NCI-H526 treated with DMSO at 0.1 percent for 48 hours (cell line): ENCODE measurements at places on chromosomes 7 and 10.
A peak's percentile ranks its signal among the peaks of the same experiment; 100 is the strongest.

- no peak for DNase-seq
Observed at GRCh38 chr10:127195041-127195506, 1.3 kb downstream of the INSYN2A start.

- no peak for DNase-seq
Observed at GRCh38 chr7:356691-357462, 66.9 kb downstream of the FOXL3 start.

DNA sequence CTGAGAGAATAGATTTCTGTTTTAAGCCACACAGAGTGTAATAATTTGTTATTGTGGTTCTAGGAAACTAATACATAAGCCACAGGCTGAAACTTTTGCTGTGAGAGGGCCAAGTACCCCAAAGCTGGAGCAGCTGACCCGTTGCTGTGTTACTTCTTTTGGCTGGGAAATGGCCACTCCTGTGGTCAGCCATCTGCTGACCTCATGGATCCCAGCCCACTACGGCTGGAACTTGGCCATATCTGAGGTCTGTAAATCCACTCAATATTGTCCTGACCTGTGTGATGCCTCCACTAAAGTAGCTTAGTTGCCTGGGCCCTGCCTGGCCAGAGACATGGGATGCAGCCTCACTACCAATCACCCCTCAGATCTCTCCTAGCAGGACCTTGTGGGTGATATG lies 17.4 kb upstream of the LOXL4 start:
- DNase-seq: no peak

DNA sequence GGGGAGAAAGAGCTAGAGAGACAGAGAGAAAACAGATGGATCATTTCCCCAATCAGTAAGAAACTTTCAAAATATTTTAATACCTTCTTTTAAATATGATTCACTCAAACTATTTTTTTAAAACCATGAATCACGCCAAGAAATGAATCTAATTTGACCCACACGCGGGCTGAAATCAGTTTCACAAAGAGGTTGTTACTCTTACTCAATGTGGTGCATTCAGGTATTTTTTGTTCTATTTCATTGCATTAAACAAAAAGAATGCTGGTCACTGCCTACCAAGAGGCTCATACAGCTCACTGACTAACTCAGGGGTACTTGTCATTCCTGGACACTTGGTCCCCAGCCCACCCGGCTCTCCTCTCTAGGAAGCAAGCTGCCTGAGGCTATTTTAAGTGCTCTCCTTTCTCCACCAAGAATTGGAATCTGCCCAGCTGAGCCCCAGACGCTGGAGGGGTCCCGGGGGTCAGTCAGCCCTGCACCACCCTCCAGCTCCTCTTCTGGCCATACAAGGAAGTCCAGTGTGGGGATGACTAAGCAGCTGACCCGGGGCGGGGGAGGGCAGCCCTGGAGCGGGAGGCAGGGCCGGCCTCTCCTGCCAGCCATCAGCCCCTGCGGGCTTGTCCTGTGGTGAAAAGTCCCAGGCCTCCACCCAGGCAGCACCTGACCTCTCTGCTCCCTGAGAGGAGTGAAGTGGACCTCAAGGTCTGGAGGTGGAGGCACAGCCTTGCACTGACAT lies 21.7 kb upstream of the PFKP start:
- DNase-seq: no peak

DNA sequence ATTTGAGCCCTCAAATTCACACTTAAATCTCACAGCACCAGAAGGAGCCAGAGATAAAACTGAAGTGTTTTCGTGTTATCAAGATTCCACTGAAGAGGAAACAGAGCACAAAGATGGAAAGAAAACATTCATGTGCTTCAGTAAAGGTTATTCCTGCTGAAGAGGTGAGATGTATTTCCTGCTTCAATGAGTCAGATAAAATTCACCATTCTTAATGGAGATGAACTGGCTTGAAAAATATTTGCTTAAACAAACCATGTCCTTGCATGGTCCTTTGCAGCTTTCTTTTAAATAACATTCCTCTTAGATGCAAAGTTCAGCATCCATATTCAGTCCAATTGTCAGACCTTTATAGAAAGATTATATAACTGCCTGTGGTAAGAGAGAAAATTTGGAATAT lies 294.2 kb downstream of the IPMK start:
- peak; percentile 64 for DNase-seq

GRCh38 chr10:100683004-100683403 lies 62.4 kb upstream of the PAX2 start:
- no peak for DNase-seq

GRCh38 chr7:140982508-140982907 lies 32.2 kb downstream of the MRPS33 start:
- no peak for DNase-seq

DNA sequence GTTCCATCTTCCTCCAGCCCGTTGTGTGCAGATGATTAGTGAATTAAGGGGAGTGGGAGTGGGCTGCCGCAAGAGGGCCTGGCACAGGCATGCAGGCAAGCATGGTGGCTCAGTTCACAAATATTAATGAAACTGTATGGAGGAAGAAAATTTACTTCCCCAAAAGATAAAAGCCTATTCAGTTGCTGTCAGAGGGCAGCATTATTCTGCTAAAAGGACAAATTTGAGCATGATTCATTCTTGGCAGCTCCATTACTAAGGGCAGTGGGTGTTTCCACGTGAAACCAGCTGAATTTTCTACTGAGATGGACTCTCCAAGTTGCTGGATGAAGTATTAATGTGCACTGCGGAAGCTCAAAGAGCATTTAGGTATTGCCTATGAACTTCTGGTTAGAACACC lies 90.9 kb upstream of the WDR11 start:
- no peak for DNase-seq

DNA sequence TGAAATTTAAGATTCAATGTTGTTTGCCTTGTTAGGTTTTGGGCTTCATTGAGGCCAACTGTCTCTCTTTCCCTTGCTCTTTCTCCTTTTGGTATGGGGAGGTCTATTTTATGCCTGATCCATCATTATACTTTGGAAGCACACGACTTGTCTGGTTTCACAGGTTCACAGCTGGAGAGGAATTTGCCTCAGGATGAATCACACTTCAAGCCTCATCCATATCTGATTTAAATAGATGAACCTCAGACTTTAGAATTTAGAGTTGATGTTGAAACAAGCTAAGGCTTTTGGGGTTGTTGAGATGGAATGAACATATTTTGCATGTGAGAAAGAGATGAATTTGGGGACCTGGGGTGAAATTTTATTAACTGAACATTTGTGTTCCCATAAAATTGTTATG lies 150.5 kb upstream of the IGFBP3 start:
- DNase-seq: no peak

GRCh38 chr7:13279854-13280435 lies 592.5 kb downstream of the ARL4A start:
- peak; percentile 16 for DNase-seq

GRCh38 chr7:148699782-148700629 lies 1.3 kb downstream of the CUL1 start:
- peak; percentile 45 for DNase-seq

- DNase-seq: peak; percentile 22
Observed at GRCh38 chr7:33108554-33109004, 625 bp downstream of the RP9 start.

DNA sequence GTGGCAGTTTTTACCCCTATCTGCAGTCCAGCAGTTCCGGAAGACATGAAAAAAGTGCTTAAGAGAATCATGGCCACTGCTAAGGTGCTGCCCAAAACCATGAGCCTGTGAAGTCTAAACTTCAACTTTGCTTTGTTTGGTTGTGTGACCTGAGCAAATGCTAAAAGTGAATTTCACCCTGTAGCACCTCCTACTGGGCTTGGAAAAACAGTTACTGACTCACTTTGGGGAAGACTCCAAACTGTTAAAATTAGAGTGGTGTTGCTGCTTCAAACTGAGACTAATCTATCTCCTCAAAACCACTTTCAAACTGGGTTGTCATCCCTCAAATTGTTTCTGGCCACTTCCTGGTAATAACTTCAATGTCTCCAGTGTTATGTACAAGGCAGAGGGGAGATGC lies 21.3 kb downstream of the MKX start:
- no peak for DNase-seq

GRCh38 chr7:147245274-147245673 lies 1128.7 kb downstream of the CNTNAP2 start:
- DNase-seq: peak; percentile 26

DNA sequence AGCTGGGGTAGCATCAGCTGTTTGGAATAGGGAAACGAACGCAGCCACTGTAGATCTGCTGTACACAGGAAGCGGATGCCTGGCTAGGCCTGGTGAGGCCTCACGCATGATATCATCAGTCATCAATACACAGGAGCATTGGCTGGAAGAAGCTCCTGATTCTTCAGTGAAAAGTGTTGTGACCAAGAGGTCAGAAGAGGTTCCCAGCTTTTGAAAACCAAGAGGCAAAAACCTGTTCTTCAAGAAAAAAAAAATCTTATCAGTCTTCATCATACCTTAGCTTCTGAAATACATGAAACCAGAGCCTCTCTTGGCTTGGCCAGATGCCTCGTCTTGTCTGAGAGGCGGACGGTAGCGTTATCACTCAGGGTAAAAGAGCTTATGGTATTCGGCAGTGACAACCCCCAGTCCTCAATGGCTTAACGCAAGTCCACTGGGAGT lies 139.3 kb upstream of the TCF7L2 start:
- DNase-seq: no peak

DNA sequence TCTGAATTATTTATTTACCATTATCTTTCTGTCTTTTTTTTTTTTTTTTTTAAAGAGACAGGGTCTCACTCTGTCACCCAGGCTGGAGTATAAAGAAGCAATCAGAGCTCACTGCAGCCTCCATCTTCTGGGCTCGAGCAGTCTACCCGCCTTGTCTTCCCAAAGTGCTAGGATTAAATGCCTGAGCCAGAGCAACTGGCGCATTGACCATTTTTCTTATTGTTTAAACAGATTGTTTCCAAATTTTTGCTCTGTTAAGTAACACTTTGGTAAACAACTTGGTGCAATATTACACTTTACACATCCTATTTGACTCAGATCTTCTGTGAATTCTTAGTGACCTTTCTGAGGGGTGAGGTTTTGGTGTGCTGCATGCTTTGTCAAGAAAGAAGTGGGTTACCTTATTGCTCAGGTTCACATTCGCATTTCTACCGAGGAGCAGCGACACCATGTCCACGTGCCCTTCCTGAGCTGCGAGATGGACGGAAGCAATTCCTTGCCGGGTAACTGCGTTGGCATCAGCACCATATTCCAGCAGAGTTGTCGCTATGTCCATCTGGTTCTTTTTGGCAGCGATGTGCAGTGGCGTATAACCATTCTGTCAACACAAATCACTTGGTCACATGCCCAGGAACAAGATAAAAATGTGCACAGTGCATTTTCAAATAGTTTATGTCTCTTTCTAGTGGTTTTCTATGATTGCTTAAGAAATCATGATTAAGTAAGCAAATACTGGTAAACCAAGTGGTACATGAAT lies 203.2 kb downstream of the ANK3 start:
- DNase-seq: no peak

DNA sequence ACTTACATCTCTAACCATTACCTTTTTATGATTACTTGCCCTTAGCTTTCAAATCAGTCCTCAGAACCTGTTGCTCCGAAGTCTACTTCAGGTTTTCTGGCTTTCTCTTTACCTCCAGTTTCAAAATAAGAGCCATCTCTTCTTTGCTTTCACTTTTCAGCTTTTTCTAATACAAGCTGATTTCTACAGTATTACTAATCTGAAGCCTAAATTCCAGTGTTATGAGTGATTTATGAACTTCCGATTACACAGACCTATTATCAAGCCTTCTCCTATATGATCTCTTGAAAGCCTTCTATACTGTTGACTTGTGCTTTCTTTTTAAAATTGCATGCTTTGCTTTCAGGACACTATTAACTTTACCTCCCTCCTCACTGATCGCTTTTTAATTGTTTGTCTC lies 1307.8 kb upstream of the CELF2 start:
- DNase-seq: no peak

DNA sequence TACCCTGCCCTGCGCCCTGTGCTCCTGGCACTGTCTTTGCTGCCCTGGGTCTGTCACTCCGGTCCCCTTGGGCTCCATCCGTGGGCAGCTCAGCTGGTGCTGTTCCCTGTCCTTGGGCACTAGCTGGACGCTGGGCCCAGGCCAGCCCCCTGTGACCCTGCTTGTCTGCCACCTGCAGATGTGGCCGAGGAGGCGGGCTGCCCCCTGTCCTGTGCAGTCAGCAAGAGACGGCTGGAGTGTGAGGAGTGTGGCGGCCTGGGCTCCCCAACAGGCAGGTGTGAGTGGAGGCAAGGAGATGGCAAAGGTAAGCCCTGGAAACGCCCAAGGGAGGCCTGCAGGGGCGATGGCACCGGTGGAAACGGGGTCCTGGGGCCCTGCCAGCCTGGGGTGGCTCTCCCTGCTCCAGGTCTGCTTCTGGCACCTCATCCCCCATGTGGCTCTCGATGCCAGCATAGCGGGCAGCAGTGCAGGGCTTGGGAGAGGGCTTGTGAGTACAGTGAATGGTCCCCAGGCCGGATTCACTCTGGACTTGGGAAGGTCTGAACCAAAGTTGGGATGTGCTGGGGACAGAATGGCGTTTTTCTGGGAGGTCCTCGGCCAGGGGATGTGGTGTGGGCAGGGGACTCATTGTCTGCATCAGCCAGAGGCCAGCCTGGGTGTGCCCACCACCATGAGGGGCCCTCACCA lies 26.2 kb upstream of the CSGALNACT2 start:
- no peak for DNase-seq

DNA sequence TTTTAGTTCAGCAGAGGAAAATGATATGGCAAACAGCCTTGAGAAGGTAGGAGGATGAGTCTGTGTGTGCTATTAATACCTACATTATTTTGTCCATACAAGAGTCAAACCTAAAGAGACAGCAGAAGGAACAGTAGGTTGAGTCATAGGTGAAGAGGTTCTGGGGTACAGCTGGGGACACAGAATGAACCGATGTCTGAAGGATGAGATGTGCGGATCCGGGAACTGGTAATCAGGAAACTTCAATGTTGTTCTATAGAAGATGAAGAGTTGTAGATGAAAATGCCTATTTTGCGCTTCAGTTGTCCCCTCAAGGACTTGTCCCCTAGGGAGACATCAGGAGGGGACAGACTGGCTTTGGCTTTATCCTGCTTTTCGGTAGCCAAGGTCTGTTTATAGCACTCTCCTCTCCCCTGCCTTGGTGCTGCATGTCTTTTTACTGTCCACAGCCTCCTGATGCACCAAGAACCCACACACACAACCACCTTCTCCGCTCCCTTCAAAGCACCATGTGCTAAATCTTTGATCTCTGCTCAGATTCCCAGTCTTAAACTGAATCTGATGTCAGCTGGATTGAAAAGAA lies 94.6 kb downstream of the GNAT3 start:
- DNase-seq: no peak

GRCh38 chr7:26087321-26088091 lies 64.5 kb upstream of the NFE2L3 start:
- no peak for DNase-seq

- no peak for DNase-seq
Observed at GRCh38 chr7:89247207-89247606, 451.7 kb upstream of the TEX47 start.

GRCh38 chr10:95694665-95695064 lies 938 bp upstream of the TCTN3 start:
- DNase-seq: no peak

- DNase-seq: no peak
Observed at GRCh38 chr10:128751284-128751683, 625.1 kb upstream of the MKI67 start.
